ENCODE measurements at places on chromosomes 3 and 15.

DNA sequence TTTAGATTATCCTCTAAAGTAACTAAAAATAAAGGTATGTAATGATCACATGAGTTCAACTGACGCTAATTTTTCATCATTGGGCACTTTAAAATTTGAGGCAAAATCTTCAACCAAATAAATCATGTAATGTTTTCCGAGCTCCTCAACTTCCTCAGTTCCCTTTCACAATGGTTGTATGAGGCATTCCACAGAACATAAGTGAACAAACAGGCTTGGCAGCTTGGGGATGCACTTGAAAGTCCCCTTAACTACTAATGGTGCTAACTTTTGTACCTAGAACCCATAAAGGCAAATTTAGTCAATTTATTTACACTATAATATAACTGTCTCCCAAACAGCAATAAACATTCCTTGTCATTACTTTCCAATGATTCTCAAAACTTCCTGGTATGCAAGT is 1137.9 kb downstream of the ROBO2 start:
- DNase-seq: no peak

DNA sequence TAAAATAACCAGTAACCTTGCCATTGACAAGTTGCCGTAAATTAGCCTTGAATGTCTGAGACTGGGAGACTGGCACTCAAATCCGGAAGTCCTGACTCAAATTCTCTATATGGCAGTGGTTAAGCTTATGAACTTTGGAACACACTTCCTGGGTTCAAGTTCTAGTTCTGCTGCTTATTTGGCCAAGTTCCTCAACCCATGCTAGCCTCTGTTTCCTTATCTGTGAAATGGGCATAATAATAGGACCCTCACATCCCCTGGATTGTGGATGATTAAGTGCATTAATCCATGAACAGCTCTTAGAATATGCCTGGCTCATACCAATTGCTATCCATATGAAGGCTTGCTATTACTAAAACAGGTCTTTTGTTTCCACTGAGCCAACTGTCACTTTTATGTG is 311.5 kb downstream of the EDEM1 start:
- no peak for DNase-seq

DNA sequence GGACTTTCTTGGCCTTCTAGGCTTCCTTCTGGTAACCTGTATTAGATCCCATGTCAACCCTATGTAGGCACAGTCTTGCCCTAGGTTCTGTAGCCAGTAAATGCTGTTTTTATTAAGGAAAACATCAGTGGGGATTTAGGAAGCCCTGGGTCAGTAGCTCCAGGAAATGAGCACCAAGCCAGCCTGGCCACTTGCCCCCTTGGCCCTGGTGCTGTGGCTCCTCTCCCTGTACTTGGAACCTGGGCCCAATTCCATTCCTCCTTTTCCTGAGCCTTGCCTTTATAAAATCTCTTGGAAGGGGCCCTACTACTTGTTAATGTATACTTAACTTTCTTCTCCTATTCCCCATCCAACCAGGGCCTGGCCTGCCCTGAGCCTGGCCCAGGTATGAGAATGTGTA is 243.8 kb upstream of the TPRG1 start:
- no peak for DNase-seq

GRCh38 chr3:58580826-58581327 is 3.7 kb upstream of the FAM107A start:
- no peak for DNase-seq

DNA sequence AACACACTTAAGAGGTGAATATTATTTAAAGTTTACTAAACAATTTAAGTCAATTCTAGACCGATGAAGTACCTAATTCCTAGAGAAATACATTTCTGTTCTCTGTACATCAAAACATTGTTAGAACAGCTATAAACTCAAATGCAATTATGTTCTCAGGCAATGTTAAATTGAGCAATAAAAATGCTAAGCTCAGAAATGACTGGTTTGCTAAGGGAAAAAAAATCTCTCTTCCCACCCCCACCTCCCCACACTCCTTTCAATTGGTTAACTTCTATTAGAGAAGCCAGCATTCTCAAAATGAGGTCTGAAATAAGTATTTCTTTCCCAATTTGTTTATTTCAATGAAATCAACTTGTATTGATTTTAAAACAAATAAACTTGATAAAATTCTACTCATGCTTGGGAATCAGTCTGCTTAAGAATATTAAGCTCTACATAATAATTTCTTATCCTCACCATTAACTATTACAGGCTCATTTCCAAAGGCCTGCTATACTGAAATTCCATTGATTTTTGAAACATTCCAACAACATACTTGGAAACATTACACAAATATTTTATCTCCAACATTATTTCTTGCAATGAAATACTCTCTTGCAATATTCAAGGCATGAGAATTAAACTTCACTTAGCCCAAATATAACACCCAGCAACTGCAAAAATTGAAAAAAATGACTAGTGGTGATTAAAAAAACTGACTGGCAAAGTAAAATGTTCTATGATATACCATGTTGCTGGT is 22.6 kb downstream of the TSPAN3 start:
- no peak for DNase-seq

GRCh38 chr15:99149366-99149765 is 44.5 kb downstream of the SYNM start:
- no peak for DNase-seq

GRCh38 chr3:189698811-189699210 is 67.6 kb downstream of the TP63 start:
- no peak for DNase-seq

GRCh38 chr15:22973286-22973685 is 6.9 kb downstream of the CYFIP1 start:
- no peak for DNase-seq

GRCh38 chr15:22851513-22851912 is 13.0 kb downstream of the NIPA2 start:
- no peak for DNase-seq

GRCh38 chr3:186757686-186758220 is 25.6 kb upstream of the EIF4A2 start:
- no peak for DNase-seq

GRCh38 chr3:186290796-186291195 is 71.2 kb downstream of the DGKG start:
- no peak for DNase-seq

- no peak for DNase-seq
These were observed 318.5 kb downstream of the ZNF621 start for GRCh38 chr3:40843208-40843624.

- DNase-seq: no peak
These were observed 344.4 kb downstream of the CADM2 start for GRCh38 chr3:85303156-85303555.

GRCh38 chr15:40591389-40591788 is 2.7 kb upstream of the KNL1 start:
- DNase-seq: no peak

DNA sequence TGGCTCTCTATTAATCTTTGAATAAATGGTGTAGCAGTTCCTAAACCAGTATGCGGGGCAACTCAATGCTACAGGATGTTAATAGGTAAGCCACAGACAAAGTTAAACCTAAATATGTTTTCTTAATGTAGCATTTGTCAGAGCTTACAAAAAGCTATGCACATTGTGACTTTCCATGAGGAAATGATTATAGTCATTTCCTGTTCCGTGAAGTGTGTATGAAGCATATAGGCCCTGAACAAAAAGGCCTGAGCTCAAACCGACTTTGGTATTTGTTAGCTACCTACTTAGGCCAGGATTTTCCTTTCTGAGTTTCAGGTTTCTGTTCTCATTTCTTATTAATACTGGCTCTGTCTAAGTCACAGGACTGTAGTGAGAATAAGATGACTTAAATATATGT is 14.2 kb downstream of the ZNF80 start:
- no peak for DNase-seq

DNA sequence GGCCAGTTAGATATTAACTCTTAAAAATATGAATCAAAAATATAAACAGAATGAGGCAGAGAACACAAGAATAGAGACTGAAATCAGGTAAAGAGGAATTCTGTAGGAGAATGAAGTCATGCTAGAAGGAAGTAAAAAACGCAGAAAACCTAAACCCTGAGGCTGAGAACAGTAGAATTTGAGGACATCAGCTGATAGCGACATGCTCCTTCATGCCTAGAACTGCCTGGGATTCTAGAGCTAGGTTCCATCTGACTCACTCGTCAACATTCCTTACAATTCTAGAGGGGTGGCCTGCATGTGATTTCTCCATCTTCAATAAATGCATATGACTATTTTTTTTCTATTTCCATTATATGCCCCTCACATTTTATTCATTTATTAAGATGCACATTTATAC is 343.0 kb downstream of the ROBO1 start:
- no peak for DNase-seq

GRCh38 chr3:101574388-101575112 is 570 bp downstream of the PCNP start:
- peak; percentile 43 for DNase-seq

DNA sequence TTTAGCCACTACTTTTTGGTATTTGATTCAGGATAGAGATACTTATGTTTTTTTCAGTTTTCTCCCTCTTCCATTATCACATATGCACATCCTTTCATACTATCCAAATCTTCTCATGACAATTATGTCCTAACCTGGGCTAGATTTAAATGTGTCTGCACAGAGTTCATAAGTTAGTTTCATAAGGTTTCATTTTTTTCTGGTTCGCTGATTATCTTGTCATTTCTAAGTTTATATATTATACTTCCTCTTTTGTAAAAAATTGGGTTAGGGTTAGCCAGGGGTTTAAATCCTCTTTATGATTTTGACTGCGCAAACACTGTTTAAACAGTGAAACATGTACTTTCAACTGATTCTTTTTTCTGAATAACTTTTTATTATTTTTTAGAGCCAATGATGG is 148.6 kb downstream of the SST start:
- no peak for DNase-seq

- DNase-seq: no peak
These were observed 71.4 kb upstream of the TLE3 start for GRCh38 chr15:70169147-70169546.

- no peak for DNase-seq
These were observed 10.0 kb upstream of the ELP6 start for GRCh38 chr3:47523310-47524073.

DNA sequence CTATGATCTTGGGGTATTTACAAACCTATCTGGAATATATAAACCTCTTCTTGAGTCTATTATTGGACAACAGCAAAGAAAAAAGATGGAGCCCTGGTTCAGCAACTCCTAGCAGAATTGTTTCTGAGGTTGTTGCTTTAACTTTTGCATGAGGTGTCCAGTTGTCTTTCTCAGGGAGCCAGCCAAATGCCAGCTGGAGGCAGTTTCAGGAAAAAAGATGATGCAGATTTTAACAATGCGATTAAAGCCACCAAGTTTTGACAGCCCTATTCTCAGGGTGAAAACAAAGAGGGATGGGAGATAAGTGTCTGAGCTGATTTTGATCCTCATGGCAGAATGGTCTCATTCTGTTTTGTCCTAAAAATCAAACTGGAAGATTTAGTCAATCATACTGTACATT is 181.6 kb upstream of the RASGRP1 start:
- DNase-seq: no peak

GRCh38 chr3:95826419-95826818 is 988.0 kb upstream of the EPHA6 start:
- DNase-seq: no peak

DNA sequence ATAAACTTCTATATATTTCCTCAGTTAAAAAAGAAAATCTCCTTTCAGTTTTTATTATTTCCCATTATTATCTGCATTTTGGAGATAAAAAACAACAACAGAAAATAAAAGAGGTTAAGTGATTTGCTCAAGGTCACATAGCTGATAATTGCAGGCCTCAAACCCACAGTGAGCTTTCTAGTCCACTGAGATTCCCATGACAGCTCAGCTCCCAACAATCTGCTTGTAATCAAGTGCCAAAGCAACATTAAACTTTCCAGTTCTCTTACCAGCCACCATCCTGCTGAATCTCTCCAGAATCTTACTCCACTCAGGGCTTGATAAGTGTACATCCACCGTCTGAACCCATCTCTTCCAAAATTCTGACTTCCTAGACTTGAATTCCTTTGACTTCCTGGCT is 318.2 kb upstream of the SEMA6D start:
- no peak for DNase-seq

- no peak for DNase-seq
These were observed 12.4 kb downstream of the GNB4 start for GRCh38 chr3:179438841-179439240.

DNA sequence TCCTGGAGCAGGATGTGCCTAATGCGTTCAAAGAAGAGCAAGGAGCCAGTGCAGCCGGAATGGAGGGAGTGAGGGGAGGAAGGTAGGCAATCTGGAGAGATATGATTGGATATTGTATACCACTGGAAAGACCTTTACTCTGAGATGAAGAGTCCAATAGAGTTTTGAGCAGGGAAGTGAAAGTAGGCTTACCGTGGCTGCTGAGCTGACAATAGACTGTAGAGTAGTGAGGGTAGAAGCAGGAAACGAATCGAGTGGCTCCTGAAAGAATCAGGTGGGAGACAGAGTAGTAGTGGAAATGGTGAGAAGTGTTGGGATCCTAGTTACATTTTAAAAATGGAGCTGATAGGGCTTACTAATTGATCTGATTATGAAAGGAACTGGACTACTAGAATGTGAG is 51.8 kb upstream of the NUDT16 start:
- no peak for DNase-seq

- DNase-seq: no peak
These were observed 46.9 kb upstream of the COL6A6 start for GRCh38 chr3:130470126-130470525.

GRCh38 chr3:23537101-23537551 is 268.6 kb upstream of the UBE2E1 start:
- no peak for DNase-seq

DNA sequence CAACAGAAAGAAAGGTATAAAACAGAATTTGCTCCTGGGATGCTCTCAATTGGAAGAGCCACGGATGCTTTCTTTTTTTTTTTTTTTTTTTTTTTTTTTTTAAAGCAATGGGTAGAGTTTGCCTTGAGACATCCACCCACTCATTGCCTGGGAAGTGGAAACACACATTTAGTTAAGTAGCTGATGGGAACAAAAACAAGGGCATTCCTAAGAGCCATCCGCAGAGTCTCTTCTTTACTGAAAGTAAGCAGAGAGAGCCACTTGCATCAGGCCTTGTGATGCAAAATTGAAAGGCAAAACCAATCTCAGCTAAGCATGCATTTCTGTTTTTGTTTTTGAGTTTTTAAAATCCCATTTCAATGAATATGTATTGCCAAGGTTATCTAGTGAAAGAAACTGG is 787.9 kb upstream of the LMCD1 start:
- DNase-seq: no peak

- DNase-seq: no peak
These were observed 96.8 kb downstream of the CDIN1 start for GRCh38 chr15:36676211-36676610.

DNA sequence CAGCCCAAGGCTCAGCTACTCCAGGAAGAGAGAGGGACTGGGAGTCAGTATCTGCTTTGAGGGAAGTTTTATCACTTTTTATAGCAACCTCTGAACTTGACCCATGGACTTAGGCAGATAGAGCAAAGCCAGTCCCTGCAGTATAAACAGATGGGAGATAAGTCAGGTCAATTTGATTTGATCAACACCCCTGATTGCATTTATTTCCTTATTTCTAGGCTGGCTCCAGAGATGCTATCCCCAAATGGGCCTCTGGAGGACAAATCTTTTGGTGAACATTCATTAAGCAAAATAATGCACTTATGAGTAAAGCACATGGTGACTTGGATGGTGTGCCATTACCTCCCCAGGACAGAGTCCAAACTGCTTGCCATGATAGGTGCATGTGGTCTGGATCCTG is 8.9 kb upstream of the IDH3A start:
- no peak for DNase-seq

GRCh38 chr3:140456974-140457373 is 220.9 kb upstream of the TRIM42 start:
- no peak for DNase-seq

GRCh38 chr3:29701326-29701983 is 420.6 kb downstream of the RBMS3 start:
- DNase-seq: no peak

- no peak for DNase-seq
These were observed 874 bp upstream of the ERC2 start for GRCh38 chr3:56469141-56469540.

All from activated CD4-positive, alpha-beta T cell treated with anti-CD3 and anti-CD28 coated beads, Interleukin-2, amount 50 U/mL, for 1 hour (primary cell).